ENCODE measurements at places on chromosomes 5 and 9.

- no peak for DNase-seq
These were observed 258.2 kb upstream of the PIK3R1 start for GRCh38 chr5:67957374-67957773.

- DNase-seq = no peak
These were observed 7.8 kb downstream of the ROR2 start for GRCh38 chr9:91942201-91942600.

GRCh38 chr9:120447959-120448500 lies 131.9 kb downstream of the CDK5RAP2 start:
- DNase-seq = no peak

GRCh38 chr9:118366228-118366627 lies 662.0 kb downstream of the TLR4 start:
- DNase-seq = no peak

GRCh38 chr5:135556620-135557019 lies 20.9 kb upstream of the NEUROG1 start:
- no peak for DNase-seq

GRCh38 chr5:168092209-168093185 lies 198.9 kb upstream of the WWC1 start:
- no peak for DNase-seq

DNA sequence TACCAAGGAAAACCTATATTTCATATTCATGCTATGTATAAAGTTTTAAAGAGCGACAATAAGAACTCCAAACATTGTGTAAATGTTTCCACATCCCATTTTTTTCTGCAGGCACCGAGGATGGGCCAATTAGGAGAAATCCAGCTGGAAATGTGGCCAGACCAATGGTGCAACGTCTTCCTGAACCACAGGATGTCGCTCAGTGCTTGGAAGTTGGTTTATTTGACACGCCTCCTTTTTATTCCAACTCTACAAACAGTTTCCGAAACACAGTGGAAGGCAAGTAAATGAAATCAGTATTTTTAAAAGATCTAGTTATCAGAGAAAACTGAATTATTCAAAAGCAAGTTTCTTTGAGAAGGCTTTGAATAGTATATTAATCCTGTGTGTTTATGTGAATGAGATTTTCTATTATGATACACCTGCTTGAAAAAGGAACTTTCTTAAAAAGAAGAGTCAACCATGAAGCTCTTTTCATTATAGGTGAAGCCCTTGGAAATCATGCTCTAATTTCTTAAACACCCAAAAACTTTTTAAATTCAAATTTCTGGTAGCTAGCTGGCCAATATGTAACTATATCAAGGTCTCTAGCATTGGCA lies 9.1 kb downstream of the TYRP1 start:
- DNase-seq = no peak

- no peak for DNase-seq
These were observed 577.7 kb downstream of the KIF4B start for GRCh38 chr5:155591273-155591672.

DNA sequence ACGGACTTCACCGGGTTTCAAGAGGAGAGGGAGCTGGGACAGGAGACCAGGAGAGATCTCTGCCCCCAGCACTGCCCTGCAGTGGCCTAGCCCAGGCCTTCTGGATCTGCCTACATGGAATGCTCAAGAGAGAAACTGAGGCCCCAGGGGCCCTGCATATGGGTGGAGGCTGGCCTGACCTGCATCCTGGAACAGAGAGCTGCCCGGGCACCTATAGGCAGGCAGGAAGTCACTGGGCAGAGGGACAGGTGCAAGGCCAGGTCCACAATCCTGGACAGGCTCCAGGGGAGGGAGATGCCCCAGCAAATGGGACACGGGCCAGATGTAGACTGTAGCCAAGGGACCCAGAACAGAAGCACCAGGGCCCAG lies 98.5 kb upstream of the RUFY1 start:
- no peak for DNase-seq

GRCh38 chr9:87684627-87685219 lies 41.2 kb upstream of the CTSL start:
- no peak for DNase-seq

DNA sequence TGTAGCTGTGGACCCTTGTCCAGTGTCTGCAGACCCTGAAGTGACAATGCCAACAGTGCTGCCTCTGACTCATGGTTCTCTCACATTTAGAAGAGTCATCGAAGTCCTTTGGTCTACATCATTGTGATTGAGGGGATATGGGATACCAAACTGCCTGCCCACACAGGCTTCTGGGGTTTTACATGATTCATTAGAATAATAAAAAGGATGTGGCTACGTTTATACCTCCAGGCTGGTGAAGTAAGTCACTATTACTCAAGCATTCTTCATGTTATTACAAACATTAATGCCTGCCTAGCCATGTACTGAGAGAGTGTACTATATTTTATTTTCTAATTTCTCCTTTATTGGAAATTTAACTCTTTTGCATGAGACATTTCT lies 365.7 kb downstream of the SPATA31D1 start:
- DNase-seq = no peak

DNA sequence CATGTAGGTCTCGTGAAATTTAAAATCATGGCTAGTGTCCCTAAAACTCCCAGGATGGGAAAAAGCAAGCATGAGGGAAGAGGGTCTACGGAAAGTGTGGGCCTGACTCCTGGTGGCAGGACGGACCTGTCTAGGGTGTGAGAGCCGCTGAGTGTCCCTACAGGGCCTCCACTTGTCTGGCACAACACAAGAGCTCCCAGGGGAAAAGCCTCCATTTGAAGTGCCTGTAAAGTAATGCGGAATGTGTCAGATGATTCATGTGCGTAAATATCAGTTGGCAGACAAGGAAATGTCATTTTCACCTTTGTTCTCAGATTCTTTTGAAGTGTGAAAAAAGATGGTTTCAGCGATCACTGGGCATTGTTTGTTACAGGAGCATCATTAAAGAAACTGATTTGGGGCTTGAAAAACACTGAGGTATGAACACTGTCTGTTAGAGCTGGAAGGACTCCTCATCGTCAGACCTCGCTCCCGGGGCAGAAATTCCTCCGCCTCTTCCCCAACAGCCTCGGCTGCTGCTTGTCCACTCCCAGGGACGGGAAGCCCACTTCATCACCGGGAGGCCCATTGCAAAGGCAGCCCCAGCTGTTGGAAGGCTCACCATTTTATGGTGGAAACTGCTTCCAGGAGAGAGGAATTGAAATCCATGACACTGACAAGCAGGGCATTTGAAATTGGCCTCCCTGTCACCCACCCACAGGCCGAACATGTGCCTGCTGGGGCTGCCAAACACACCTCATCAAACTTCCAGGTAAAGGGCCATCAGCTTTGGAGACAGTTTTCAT lies 240.8 kb downstream of the FSTL4 start:
- DNase-seq = no peak

DNA sequence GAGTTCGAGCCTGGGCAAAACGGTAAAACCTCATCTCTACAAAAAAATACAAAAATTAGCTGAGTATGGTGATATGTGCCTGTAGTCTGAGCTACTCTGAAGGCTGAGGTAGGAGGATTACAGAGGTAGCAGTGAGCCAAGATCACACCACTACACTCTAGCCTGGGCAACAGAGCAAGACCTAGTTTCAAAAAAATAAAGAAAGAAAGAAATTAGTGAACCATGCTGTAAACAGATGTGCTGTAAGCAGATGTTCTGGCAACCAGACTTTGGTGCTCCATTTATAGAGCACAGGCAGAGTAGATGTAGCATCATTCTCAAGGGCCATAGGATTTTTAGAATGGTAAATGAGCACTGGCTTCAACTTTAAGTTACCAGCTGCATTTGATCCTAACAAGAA lies 115.4 kb downstream of the ST8SIA4 start:
- no peak for DNase-seq

- DNase-seq = no peak
These were observed 44.7 kb upstream of the LCP2 start for GRCh38 chr5:170342153-170342725.

DNA sequence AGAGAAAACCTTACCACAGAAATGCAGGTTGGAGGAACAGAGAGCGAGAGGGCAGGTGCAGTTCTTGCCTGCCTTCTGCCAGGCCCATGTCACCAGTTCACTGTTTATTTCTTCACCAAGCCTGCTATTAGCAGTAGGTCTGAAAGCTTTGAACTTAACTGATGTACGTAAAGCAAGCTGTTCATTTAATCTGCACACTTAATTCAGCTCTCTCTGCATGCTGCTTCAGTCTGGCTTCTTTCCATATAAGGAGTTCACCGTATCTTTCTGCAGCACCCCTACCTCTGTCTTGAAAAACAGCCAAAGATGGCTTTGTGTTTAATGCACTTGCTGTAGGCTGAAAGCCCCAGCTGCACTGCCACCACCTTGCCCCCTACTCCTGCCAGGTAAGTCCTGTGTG lies 205.1 kb downstream of the RAB3C start:
- DNase-seq = no peak
